Tongue (tissue), 3 donors: ENCODE measurements at places on chromosomes 2 and 18.

DNA sequence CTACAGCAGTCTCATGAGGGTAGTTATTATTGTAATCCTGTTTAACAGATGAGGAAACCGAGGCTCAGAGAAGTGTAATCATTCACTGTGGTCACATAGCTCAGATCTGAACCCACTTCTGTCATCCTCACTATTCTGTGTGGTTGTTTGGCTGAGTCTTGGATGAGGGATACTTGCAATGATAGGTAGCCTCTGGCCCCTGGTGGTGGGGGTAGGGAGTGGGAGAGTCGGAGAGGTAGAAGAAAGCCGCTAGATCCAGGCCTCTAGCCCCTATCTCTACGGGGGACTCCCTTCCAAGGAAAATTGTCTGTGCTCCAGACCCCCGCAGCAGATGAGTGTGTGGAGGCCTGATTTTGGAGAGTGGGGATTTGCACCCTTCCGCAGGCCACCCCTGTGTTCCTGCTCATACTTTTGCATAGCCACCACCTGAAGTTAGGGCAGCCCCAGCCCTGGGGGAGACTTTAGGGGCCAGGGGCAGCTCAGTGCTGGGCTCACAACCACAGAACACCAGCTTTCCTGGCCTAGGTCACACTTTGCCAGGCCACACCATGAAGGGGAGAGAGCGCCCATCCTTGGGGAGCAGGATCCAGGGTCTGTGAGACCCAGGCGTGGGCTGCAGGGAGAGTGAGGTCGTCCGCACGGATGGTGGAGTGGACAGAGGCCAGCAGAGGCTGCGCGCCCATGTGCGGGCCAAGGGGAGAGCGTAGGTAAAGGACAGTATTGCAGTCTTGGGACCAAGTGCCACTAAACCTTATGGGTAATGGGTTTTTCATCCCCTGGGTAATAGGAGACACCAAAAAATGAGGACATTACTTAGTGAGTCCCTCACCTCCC lies 148.2 kb downstream of the GLI2 start:
- DNase-seq, result no peak

- no peak for DNase-seq
These were observed 4.8 kb upstream of the POU3F3 start for GRCh38 chr2:104849101-104849500.

DNA sequence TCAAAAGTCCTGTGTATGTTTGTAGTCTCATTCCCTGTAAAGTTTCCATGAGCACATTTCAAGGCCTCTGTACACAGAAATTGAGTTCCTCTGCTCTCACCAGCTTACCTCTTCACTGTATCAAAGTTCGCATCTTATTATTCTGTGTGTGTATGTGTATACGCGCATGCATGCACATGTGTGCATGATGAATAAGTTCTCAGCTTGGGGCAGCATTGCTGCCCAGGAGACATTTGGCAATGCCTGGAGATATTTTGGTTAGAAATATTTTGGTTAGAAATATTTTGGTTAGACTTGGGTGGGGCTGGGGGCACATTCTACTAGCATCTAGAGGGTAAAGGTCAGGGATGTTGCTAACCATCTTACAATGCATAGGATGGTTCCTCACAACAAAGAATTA lies 23.4 kb downstream of the TCF7L1 start:
- no peak for DNase-seq

DNA sequence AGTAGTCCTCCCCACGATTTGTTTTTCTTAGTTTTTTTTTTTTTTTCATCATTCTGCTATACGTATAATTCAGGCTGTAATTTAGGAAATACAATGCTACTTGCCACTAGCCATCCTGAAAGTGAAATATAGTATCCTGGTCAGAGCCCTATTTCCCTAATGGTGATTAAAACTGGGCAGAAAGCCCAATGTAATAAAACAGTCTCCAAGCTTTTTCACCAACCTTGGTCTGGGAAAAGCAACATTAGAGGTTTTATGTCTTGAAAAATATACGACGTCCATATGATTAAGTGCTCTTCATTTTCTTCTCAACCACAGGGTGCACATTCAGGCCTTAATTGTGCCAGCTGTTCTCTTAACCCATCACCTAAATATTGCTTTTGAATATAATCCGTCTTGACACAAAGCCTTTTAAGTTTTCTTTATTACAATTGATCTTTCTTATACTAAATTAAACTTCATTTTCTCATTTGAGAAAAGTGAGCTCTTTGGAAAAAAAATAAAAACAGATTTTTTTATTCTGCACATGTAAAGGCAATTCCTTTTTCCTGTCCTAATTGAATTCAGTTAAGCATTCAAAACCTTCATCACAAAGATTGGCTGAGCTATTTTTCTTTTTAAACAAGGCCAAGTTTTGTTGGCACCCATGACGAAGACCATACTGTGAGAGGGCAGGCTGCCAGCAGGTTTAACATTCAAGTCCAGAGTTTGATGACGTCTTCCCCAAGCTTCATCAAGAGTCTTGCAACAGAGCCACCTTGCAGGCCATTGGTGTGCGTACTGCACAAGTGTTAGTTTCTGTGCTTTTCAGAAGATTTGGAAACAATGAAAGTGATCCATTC lies 52.7 kb downstream of the MAP2 start:
- DNase-seq, result peak; percentile 84

DNA sequence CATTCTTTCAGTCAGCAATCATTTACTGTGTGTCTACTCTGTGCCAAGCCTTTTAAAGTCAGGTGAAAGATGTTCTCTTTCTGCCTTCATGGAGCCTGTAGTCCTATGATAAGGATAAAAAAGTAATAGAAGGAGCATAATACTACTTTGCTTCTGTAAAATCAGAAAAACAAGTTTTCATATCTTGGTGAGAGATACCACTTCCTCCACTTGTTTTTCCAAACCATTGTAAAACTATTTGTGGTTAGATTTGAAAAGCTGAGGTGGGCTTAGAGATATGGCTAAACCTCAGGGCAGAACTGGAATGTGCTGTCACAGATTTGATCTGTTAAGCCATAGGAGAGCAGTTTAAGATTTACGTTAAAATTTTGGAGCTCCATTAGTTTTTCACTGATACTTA lies 104.7 kb upstream of the FAM117B start:
- no peak for DNase-seq

- peak; percentile 64 for DNase-seq
These were observed 600.1 kb upstream of the FSHR start for GRCh38 chr2:49754381-49754780.

- DNase-seq, result no peak
These were observed 1468.4 kb upstream of the NXPH2 start for GRCh38 chr2:140248623-140249022.

GRCh38 chr18:47244086-47244485 lies 7.4 kb downstream of the SKOR2 start:
- DNase-seq, result no peak

DNA sequence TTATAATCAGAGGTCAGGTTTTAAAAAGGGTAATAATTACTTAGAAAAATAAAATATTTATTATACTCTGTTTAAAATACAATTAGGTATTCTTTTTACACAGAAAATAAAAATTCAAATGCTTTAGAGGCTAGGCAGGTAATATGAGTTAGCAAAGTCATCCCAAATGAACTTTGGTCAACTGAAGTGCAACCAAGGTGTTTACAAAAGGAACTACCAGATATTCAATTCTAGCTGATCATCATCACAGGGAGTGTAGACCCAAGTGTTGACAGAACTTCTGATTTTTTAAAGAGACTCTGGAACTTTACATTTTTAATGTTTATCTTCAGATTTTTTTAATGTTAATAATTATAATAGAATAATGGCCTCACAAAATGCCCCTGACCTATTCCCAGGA lies 59.3 kb upstream of the COL5A2 start:
- DNase-seq, result no peak

- no peak for DNase-seq
These were observed 20.7 kb downstream of the BMP10 start for GRCh38 chr2:68850524-68850923.

- no peak for DNase-seq
These were observed 27.9 kb downstream of the COL3A1 start for GRCh38 chr2:189002079-189002478.

DNA sequence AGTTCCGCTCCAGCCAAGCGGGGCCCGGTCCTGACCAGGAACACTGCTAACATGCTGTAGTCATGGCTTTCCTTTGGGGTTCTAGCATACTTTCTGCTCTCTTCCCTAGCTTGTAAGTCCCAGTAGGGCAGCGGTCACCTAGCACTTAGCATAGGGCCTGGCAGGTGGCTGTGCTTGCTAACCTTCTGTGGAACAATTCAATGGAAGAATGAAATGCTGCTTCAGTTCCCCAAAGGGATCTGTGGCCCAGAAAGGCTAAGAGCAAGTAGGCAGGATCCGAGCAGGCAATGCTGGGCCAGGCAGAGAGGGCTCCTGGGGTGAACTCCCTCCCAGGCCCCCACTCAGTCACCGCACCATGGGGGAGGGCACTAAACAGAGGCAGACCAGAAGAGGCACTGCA lies 266.8 kb downstream of the CELF4 start:
- no peak for DNase-seq

DNA sequence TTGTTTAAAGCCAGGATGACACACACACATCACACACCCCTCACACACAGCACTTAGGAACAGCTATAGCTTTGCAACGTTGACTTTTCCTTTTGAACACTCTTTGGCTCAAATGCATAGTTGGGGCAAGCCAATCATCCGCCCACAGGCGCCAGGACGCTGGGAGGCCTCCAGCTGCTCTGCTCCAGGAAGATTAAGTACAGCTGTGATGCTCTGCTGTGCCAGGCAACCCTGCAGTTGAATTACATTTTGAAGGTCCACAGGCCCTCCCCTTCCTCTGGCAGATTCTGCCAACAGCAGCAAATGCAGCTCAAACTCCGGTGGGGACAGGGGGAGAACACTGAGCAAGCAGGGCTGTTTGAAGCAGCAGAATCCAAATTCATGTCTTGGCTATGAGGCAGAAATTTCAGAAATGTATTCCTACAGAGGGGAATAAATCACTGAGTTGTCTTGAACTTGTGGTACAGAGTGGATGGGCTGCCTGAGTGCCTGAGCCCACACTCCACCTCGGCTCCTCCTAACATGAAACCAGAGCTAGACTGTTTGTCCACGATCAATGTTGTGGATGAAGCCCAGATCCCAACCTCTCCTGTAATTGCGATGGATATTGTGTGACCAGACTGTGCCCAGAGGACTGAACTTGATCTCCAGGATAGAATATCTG lies 86.5 kb upstream of the PPP1CB start:
- DNase-seq, result peak; percentile 97

DNA sequence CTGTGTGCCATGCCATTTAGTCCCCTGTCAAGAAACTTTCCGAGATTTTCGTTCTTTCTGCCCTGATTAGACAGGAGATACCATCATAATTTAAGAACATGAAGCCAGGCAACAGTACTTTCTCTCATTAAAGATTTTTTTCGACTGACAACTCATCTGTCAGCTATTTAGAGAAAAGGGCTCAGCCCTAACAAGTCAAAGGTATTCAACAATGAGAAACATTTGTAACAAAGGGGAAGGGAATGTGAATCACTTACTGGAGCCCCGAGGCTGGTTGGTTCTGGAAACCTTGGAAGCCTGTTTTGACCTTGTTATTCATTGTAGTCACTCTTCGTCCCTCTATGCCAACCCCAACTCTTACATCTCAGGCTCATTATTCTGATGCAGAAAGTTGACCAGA lies 199.4 kb downstream of the SPP2 start:
- peak; percentile 4 for DNase-seq

- no peak for DNase-seq
These were observed 90.5 kb downstream of the MSH2 start for GRCh38 chr2:47493317-47494035.

DNA sequence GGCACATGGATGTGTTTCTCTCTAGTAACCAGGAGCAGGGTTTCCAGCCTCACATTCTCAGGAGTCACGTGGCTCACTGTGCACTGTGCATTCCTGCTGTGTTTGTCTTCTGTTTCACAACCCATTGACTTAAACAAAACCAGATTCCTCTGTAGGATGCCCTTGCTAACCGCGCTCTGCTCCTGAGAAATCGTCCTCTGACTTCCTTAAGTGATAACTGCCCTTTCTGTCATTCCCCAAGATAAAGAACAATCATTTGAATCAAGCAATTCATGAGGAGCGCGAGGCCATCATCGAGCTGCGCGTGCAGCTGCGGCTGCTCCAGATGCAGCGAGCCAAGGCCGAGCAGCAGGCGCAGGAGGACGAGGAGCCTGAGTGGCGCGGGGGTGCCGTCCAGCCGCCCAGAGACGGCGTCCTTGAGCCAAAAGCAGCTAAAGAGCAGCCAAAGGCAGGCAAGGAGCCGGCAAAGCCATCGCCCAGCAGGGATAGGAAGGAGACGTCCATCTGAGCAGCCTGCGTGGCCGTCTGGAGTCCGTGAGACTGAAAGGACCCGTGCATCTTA lies 60.2 kb downstream of the RALBP1 start:
- peak; percentile 31 for DNase-seq

DNA sequence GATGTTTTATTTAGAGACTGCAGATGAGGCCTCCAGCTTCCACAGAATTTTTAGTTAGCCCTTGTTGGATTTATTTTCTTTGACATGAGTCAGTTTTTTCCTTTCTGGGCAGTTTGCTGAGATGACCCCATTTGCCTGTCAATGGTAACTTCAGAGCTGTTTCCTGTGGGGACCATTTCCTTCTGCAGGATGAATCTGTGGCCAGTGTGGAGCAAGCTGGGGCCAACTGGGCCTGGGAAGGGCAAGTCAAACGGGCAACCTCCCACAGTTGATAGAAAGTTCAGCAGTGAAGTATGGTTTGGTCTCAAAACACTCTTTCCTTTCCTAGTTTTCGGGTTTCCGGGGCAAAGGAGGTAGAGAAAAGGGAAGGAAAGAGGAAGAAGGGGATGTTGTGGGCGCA lies 291.4 kb upstream of the NRP2 start:
- no peak for DNase-seq

GRCh38 chr2:12014088-12014960 lies 267.9 kb downstream of the LPIN1 start:
- DNase-seq, result peak; percentile 36

GRCh38 chr18:77007251-77007650 lies 125.3 kb downstream of the MBP start:
- DNase-seq, result no peak

GRCh38 chr2:68906716-68907115 lies 35.5 kb upstream of the BMP10 start:
- DNase-seq, result no peak

DNA sequence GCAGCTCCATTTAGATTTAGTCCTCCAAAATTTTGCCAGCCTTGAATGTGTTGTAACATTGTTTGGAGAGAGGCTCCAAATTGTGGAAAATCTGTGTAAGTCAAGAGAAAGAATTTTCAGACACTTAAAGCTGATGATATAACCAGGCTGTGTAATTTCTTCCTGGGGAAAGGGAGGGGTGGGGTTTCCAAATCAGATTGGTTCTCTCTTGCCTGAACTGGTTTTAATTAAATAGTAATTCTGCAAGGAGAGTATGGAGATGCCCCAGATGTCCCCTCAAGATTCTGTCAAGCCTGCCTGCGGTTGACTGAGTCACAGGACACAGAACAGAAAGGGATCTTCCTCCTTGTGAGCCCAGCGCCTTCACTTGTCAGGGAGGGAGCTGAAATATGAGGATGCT lies 54.5 kb downstream of the C18orf63 start:
- DNase-seq, result peak; percentile 40

- DNase-seq, result no peak
These were observed 29.1 kb upstream of the SLC16A14 start for GRCh38 chr2:230097841-230098240.
